Activated B cell treated with CpG ODN at 0.5 μM for 24 hours (primary cell): ENCODE measurements at places on chromosomes 7 and 10.

GRCh38 chr10:15427843-15428414, 56.8 kb upstream of the FAM171A1 start:
- DNase-seq, result no peak

DNA sequence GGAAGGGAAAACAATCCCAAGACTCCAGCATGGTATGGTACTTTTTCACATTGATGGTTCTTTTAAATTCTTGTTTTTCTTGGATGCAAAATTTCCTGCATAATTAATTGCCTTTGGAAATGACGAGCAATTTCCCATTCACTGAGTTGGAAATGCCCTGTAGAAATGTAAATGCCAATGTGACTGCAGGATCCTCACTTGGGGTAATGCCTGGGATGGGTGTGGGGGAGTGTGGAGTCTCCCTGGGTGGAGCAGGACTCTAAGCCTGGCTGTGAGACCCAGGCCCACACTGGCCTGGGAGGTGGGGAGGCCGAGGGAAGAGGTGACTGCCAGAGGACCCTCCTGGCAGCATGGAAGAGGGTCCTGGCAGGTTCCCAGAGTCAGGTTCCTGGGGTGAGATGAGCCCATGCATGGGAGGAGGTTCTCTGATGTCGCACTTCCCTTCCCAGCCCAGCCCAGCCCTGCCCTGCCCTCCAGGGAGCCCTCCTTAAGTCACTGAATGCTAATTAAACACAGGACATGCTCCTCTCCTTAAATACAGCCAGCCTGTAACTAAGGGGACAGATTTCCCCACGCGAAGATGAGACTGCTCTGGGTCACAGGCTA, 157.9 kb downstream of the GFRA1 start:
- DNase-seq, result no peak

- DNase-seq, result no peak
These were observed 5.0 kb downstream of the ABCB8 start for GRCh38 chr7:151032936-151033863.

DNA sequence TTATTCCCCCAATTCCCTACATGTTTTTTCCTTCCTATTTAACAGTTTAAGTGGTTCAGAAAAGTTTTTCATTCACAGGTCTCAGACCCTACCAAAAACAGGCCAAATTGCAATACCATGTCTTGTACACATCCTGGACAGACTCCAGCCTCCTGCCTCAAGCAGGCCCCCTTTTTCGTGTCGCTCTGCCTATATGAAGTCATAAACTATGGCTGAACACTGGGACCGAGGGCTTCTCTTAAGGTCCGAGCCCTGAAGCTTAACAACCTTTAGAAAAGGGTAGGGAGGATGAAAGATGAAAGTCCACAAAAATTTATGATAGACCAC, 1.4 kb downstream of the FBXW4 start:
- no peak for DNase-seq

DNA sequence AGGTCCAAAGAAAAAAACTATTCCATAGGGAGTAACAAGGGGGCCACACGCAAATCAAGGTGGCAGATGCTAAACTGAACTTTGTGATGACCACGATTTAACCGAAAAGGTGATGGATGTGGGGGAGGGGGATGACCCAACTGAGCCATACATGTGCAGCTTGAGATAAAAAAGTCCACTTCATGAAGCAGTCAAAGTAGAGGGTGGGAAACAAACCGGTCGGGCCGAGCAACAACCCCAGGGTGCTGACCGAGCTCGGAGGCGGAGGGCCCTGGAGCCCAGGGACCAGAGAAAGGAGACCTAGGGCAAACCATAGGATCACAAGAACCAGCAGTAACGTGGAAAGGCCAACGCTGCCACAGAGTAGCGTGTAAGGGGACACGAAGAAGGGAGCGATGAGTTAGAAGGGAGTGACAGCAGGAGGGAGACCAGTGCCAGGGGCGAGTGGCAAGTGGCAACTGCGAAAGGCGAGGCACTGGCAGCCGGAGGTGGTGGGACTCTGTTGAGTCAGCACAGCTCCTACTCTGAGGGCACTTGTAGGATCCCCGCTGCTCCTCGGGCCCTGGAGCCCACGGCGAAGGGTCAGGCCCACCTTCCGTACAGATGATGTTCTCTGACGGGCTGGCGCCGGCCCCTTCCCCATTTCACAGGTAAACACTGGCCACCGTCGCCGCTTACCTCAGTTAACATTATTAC, 540 bp downstream of the SNX13 start:
- DNase-seq, result peak; percentile 61

GRCh38 chr7:114295522-114295921, 119.1 kb upstream of the FOXP2 start:
- DNase-seq, result no peak
